ENCODE measurements at places on chromosomes 3 and 15.

GRCh38 chr3:104879919-104880318, 486.8 kb upstream of the ALCAM start:
- no peak for DNase-seq

- no peak for DNase-seq
Observed at GRCh38 chr3:134136604-134137003, 106.9 kb upstream of the SLCO2A1 start.

GRCh38 chr3:141276398-141276797, 44.8 kb downstream of the PXYLP1 start:
- no peak for DNase-seq

GRCh38 chr15:84914909-84915605, 30.6 kb downstream of the SLC28A1 start:
- peak; percentile 45 for DNase-seq

GRCh38 chr3:164641071-164641470, 437.2 kb downstream of the SI start:
- no peak for DNase-seq

DNA sequence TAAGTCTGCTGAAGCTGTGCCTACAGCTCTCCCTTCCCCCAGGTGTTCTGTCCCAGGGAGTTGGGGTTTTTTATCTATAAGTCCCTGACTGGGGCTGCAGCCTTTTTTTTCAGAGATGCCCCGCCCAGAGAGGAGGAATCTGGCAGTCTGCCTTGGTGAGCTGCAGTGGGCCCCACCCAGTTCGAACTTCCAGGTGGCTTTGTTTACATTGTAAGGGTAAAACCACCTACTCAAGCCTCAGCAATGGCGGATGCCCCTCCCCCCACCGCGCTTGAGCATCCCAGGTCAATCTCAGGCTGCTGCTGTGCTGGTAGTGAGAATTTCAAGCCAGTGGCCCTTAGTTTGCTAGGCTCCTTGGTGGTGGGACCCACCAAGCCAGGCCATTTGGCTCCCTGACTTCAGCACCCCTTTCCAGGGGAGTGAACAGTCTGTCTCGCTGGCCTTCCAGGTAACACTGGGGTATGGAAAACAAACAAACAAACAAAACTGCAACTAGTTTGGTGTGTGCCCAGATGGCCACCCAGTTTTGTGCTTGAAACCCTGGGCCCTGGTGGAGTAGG, 189.4 kb downstream of the MFSD1 start:
- DNase-seq: no peak

DNA sequence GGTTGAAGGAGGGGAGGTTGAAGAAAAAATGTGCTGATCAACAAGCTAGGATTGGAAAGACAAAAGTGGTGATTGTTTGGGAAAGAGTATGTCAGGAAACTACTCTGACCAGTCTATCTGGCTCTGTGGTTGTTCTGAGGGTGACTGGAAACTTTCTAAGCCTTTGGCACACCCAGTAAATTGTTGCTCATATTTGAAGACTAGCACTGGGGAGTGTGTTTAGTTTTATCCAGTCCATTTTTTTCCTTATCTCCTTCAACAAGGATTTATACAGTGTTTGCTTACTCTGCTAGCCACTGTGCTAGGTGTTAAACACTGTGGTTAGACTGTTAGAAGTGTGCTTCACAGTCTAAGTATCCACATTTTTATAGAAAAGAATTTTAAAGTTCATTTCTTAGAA, 28.8 kb downstream of the PPM1L start:
- no peak for DNase-seq

GRCh38 chr15:38130740-38131498, 121.7 kb upstream of the SPRED1 start:
- peak; percentile 98 for DNase-seq

DNA sequence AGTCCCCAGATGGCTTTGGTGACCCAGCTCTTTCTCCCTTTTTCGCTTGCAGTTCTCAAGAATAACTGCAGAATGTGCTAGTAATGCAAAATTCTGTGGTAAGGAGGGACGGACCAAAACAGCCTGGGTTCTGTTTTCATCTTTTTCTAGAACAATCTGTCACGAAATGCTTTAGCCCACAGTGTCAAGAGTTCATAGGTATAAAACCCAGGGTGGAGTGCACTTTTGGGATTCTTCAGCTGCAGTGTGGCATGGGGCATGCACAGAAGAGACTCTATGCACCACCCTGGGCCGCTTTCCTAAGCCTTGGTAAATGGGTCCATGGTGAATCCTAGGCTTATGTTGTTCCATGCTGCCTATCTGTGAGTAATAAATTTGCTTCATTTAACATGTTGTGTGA, 1072.7 kb upstream of the GBE1 start:
- DNase-seq: no peak

Measured in fibroblast of skin of left quadriceps (primary cell).